NCI-H1092 treated with DMSO at 0.1 percent for 48 hours (cell line): ENCODE measurements at places on chromosomes 6 and 20.

DNA sequence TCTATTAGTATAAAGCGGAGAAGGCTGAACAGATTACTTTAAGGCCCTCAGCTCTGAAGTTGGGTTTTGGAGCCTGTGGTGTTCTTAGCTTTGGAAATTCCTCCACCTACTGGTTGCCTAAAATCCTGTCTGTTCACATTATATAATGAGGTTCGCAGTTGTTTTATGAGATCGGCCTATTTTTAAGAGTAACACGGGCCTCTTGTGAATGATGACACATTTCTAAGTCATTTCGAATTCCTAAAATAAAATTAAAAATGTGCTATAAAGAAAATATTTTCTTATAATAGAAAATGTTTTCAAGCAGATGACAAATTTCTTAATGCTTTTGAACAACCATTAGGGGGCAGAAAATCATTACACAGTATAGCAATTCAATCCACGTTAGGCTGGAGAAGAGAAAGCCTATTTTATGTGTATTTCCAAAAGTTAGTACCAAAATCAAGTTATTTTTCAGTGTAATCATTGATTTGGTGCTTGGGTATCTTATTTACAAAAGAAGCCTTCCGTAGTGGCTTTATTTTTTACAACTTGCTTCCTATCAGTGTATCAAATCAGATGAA lies 15.8 kb upstream of the FAM8A1 start:
- DNase-seq, result peak; percentile 79

DNA sequence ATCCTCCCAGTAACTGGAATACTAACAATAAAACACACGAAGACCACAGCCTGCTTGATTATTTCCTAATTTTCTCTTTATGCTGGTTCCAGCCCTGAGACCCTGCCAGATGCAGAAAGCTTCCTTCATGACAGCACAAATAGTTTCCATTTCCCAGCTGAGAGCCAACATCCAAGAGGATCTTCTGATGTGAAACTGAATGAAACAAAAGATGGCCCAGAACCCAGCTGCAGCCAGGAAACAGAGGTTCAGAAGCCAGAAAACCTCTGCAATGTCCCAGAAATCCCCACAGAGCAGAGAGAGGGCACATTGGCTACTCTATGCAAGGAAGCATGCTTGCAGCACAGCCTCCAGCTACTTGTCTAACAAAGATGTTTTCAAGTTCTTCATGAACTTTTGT lies 61.8 kb upstream of the PLEKHG1 start:
- no peak for DNase-seq

- no peak for DNase-seq
These were observed 462.6 kb downstream of the TBC1D32 start for GRCh38 chr6:120871416-120872261.

- DNase-seq, result no peak
These were observed 128.8 kb downstream of the CDH26 start for GRCh38 chr20:60086821-60087562.

GRCh38 chr6:5958921-5959320 lies 47.8 kb downstream of the NRN1 start:
- no peak for DNase-seq

DNA sequence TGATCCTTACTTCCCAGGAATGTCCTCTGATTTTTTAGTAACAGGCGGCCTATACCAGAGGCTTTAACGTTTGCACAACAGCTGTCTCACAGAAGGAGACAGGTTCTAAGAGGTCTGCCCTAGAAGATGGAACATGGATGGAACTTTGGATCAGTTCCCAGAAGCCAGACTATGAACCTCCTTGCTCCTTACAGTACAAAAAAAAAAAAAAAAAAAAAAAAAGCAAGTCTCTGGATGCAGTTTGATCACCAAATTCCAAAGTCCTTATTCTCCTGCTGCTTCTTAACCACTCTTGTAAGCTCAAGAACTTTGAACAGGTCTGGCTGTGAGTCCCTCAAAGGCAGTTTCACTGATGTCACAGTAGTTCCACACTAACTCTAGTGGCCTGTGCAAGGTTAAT lies 2.0 kb upstream of the TRMT11 start:
- DNase-seq, result no peak

DNA sequence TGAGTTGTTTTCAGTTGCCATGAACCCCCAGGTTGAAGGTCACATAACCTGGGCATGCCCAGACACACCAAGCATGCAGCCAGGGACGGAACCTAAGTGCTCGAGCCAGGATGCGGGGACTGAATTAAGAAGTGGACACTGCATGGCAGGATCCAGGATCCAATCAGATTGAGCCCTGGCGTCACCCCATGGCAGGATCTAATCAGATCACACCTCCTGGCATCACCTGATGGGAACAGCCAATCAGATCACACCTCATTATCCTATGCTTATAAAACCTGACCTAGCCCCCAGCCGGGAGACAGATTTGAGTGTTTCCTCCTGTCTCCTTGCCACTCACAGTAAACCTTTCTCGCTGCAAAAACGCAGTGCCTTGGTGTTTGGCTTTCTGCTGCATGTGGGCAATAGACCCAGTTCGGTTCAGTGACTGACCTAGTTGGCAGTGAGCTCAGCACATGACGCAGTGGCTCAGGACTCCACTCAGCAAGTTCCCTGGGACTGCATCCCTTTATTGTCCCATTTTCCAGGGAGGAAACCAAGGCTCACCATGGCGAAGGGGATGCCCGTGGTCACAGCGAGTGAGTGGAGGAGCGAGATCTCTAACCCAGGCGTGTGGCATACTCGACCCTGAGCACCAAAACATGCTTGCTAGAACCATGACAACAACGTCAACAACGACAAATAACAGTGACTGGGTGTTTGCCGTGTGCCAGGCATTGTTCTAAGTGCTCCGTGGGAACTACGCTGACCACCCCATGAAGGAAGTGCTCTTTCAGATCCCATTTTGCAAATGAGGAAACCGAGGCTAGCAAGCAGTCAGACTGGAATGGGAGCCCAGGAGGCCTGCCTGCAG lies 66.3 kb downstream of the RBM38 start:
- no peak for DNase-seq

DNA sequence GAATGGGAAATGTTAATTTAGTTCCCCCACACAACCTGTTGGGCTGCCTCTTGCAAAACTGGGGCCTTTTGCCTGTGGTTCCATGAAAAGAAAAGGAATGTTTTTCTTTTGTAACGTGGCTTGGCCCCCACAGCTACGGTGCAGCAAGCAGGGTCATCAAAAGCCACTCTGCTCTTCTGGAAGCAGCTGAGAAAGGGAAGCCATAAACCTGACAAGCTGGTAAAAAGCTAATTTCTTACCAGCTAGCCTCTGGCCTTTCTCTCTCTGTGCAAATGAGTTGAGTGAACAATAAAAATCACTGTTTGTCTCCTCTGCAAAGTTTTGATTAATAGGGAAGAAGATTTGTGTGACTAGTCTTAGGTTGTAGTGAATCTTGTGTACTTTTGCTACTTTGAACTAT lies 23.5 kb upstream of the NOTCH4 start:
- no peak for DNase-seq

DNA sequence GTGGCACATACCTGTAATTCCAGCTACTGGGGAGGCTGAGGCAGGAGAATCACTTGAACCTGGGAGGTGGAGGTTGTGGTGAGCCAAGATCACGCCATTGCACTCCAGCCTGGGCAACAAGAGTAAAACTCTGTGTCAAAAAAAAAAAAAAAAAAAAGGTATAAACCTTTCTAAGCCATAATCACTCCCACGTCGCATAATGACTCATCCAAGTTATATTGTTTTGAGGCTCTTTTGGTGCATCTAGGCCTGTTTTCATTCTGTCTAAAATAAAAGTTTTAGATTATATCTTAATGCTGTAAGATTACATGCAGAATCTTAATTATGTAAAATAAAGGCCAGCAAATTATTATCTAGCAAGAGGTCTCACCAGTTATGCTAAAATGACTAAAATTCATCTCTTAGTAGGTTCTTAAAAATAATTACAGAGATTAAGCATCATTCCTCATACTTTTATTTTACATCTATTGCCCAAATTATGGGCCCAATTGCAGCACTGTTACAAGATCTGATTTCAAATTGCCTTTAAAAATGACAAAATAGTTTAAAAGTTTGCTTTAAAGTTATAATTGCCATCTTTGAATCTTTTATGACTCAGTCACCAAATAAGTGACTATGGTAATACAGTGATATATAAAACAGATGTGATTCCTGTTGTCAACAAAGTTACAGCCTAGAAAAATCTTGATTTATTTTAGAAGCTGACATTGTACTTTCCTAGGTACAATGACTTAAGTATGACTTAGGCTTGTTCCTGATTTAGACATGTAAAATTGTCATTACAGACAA lies 10.4 kb upstream of the SUMO4 start:
- no peak for DNase-seq

- DNase-seq, result no peak
These were observed 33.1 kb upstream of the CHRNA4 start for GRCh38 chr20:63394069-63394919.
